ENCODE measurements at places on chromosomes 16 and 17.

GRCh38 chr17:62661337-62661736 lies 33.9 kb downstream of the MRC2 start:
- DNase-seq, result no peak

- DNase-seq, result no peak
These were observed 62.4 kb upstream of the AKTIP start for GRCh38 chr16:53565296-53565863.

- DNase-seq, result no peak
These were observed 17.4 kb upstream of the OR1F1 start for GRCh38 chr16:3170440-3171180.

GRCh38 chr16:2210386-2211365 lies at the start of gene BRICD5:
Gene BRICD5 (minus strand): TSS chr16:2210863. CDS start chr16:2210833, 30 bp downstream.
- no peak for DNase-seq

GRCh38 chr17:998111-998510 lies 1.2 kb downstream of the TIMM22 start:
- DNase-seq, result no peak

GRCh38 chr16:75233611-75233938 lies 14.8 kb downstream of the CTRB1 start:
- DNase-seq, result no peak

DNA sequence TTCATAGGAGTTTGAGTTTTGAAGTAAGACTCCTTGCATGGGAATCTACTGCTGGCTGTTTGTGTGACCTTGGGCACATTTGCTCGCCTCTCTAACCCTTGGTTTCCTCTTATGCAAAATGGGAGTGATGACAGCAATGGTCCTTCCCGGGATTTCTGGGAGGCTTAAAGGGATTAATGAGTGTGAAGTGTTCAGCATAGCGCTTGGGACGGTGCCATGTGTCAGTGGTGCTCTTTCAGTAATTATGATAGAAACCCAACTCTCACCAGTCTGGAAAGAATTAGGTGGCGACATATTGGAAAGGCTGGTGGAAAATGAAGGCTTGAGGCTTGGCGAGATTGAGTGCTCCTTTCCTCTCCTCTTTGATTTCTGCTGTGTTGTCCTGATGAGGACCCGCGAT lies 429.2 kb upstream of the EEF2KMT start:
- no peak for DNase-seq

GRCh38 chr17:70375406-70375805 lies 206.1 kb downstream of the KCNJ2 start:
- DNase-seq, result no peak

- DNase-seq, result peak; percentile 79
These were observed 1.6 kb upstream of the LDAF1 start for GRCh38 chr16:21156767-21157467.

- peak; percentile 56 for DNase-seq
These were observed 14.4 kb downstream of the NDUFAF8 start for GRCh38 chr17:81253358-81254131.

DNA sequence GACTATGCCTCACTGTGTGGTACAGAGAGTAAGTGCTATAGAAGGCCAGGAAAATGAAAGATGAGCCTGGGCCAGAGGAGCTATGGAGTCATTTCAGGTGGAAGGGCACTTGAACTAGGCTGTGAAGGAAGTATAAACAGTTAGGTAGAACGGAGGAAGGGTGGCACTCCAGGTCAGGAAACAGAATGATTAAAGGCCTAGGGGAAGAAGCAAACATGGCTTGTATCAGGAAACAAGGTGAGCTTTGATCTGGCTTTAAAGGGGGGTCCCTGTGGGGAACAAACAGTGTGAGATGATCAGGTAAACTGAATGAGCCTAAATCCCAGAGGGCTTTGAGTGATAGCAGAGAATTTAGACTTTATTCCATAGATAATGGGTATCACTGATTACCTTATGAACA lies 16.9 kb downstream of the MAP3K3 start:
- DNase-seq, result peak; percentile 58

DNA sequence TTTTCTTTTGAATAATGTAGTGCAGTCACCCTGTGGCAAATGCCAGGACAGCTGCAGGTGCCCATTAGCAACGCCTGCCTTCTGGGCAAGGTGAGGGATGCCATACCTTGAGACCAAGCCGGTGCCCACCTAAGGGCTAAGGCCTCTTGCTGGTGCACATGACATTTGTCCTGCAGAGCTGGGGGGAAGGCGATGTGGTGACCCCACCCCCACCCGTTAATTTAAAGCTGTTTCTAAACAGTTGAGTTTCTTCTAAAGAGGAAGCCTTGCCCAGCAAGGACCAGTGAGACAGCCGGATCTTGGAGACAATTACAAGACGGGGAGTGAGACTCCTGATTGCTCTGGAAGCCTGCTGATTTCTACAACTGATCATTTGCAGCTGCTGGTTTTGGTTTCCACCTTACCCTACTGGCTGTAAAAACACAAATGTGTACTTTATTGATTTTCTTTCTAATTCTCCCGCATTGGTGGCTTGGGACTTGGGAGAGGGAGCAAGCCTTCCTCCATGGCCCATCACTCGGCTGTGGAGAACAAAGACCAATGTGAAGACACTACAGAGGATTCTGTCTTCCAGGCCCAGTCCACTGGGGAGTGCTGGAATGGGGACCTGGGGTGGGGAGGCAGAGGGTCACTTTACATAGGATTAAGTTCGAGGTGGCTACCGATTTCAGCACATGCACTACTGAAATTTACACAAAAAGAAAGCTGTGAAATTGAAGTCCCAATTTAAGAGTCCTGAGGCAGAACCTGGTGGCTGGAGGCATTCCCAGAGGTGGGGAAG lies 2.7 kb downstream of the CDK5R1 start:
- no peak for DNase-seq

- no peak for DNase-seq
These were observed 29.2 kb upstream of the C16orf78 start for GRCh38 chr16:49344401-49344800.

GRCh38 chr16:85593494-85594221 lies 19.5 kb upstream of the GSE1 start:
- DNase-seq, result no peak

- DNase-seq, result no peak
These were observed 22.7 kb upstream of the ZC3H7A start for GRCh38 chr16:11819798-11820197.

GRCh38 chr16:30157214-30157613 lies 26.2 kb upstream of the CORO1A start:
- DNase-seq, result no peak

GRCh38 chr17:52754838-52755237 lies 596.3 kb upstream of the CA10 start:
- no peak for DNase-seq

DNA sequence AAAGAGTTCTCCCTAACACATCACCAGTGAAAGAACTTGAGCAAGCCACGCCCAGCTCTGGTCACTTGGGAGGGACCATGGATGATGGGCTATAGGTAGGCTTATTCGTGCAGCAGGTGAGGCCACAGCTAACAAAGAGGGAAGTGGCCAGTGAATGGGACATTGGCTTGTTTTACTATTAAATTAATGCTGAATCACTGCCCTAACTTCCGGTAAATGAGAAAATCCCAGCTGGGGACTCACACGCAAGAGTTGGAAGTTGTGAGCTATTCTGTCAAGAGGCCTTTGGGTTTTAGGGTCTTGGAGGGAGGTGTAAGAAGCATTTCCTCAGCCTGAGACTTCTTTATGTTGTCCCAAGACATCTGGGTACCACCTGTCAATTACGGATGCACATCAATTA lies 315.3 kb downstream of the XYLT1 start:
- DNase-seq, result no peak

GRCh38 chr17:7560172-7561027 lies 1.3 kb upstream of the SENP3 start:
- DNase-seq, result peak; percentile 84

GRCh38 chr16:8807189-8807588 lies 9.6 kb downstream of the PMM2 start:
- no peak for DNase-seq

DNA sequence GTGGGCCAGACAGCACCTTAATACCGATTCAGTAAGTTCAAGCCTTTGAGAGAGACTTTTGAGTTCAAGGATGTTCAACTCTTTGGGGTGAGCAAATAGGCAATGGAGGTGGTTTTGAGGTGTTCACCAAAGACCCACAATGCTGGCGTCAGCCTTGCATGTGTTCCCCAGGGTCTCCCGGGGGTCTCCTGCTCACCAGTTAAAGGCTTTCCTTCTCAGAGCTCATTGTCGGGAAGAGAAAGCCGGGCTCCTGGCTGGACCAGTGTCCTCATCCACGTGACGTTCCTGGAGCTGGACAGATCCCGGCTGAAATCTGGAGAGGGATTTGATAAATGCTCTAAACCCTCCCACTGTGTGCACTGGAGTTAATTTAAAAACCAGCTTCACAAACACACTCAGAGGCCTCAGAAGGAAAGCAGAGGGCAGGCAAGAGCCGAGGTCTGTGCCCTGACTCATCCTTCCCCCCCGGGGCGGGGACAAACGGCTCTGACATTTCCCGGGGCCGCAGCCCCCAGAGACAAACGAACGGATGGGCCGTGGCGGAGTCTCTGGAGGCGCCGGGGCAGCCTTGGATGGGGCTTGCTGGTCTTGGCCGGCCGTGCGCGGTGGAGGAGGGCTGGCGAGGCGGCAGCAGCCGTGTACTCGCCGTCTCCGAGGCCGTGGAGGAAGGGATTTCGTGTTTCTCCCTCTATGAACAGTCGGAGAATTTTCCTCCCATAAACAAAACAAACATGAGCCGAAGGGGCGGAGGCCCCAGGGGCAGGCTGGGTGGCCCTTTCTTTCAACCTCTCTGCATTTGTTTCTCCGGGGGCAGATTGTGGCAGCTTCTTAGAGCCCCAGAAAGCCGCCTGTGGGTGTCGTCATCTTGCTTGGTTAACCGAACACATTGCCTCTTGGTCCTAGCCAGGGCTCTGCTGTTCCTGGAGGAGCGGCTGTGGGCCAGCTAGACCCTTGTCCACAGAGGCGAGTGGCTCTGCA lies 94.2 kb downstream of the NTN1 start:
- DNase-seq, result no peak

DNA sequence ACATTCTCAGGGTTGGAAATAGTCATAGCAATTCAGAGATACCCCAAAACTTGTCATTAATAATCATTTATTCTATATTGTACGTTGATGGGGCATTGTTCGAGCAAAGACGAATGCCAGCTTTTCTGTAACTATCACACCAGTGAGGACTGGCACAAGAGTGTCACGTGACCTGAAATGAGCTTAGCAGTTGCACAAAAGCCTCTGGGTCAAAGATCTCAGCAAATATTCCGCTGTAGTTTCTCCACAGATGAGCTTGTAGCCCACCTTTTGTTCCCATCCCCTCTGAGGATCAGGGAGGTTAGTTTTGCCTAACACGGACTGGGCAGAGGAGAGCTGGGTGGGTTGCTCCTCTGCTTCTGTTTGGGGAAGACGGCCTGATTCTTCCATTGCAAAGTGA lies 18.2 kb downstream of the IRX3 start:
- DNase-seq, result no peak

DNA sequence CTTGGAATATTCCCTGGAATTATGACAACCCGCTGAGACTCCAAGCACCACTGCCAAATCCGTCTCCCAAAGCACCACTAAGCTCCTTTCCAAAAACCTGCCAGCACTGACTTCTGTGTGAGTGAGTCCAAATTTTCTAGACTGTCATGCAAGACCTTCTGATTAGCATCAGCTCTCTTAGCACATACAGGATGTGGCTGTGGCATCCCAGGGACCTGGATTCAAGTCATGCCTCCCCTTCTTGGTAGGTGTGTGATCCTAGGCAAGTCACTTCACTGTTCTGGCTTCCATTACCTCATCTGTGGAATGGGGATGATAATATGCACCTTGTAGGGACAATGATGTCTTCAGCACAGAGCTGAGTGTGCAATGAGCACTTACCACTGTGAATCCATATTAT lies 38.3 kb upstream of the USP7 start:
- no peak for DNase-seq

DNA sequence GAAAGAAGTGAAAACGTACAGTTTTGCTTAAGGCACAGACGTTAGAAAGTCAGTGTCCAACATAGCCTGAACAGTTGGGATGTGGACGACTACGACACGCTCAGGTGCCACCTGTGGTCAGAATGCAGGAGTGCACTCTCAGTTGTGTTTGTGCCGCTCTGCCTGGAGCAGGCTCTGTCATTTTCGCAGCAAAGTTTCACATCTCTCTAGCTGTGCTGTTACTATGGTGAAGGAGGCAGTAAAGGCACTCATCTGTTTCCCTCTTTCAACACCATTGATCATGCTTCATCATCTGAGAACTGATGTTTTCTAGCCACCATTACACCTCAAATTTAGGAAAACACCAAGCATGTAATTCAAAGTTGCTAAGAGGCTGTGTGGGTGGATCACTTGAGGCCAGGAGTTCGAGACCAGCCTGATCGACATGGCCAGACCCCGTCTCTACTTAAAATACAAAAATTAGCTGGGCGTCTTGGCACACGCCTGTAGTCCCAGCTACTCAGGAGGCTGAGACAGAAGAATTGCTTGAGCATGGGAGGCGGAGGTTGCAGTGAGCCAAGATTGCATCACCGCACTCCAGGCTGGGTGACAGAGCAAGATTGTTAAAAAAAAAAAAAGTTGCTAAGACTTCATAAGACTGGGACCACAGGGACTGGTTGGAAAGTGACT lies 44.9 kb upstream of the DNAJA2 start:
- DNase-seq, result peak; percentile 68

DNA sequence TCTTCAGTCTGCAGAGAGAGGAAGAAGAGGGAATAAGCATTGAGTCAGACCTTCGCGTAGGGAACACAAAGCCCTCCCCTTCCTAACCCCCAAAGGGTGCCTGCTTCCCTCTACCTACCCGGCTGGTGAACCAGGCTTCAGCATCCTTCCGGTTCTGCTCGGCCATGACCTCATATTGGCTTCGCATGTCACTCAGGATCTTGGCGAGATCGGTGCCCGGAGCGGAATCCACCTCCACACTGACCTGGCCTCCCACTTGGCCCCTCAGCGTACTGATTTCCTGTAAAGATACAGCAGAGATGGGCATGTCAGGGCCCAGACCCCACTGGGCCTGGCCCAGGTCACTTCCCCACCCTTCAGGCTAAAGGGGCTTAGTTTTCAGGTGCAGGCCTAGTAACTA lies 3.8 kb downstream of the KRT19 start:
- DNase-seq, result no peak

GRCh38 chr17:41015454-41015853 lies 6.5 kb upstream of the KRTAP3-1 start:
- DNase-seq, result no peak

DNA sequence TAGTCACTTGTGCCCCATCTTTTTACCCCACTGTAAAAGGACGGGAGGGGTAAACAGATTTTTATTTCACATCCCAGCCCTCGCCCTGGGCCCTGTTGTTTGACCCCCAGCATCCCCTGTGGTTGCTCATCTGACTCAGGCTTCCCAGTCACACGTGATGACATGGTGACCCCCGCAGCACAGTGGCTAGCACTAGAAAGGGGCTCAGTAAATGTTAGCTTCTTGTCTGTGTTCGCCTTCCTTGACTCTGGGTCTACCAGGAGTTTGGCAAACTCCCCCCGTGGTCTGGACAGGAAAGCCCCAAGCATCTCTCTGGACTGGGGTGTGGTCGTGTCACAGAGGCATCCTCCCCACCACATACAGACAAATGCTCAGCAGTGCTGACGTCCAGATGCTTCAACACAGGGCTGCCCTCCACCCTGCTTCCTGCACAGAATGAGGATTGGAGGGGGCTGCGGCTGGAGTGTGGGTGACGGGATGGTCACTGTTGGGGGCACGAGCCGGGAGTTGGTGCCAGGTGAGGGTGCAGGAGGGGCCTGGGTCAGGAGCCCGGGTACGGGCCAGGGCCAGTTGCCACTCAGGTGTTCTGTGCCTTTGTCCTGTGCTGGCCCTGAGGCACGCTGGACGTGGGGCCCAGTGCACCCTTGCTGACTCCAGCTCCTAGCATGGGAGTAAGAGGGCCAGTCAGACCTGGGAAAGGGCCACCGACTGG lies 69.1 kb downstream of the METRNL start:
- no peak for DNase-seq

Data from NCI-H510A treated with DMSO at 0.1 percent for 48 hours (cell line).